ENCODE measurements at places on chromosomes 1 and 21.

DNA sequence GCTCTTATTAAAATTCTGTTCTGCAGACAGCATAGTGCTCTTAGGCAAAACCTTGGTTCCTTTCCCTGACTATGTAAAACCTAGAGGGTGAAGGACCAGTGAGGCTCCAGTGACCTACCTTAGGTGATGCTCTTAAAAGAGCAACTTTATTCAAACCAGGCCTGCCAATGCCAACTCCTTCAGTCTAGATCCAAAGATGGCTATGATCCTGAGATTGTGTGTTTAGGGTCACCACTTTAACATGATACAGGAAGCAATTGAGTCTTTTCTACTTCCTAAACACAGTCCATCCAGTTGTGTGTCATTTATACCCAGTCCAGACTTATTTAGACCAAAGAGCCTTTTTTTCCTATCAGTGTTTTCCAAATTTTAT lies 10.8 kb downstream of the MCL1 start:
- DNase-seq, result no peak

DNA sequence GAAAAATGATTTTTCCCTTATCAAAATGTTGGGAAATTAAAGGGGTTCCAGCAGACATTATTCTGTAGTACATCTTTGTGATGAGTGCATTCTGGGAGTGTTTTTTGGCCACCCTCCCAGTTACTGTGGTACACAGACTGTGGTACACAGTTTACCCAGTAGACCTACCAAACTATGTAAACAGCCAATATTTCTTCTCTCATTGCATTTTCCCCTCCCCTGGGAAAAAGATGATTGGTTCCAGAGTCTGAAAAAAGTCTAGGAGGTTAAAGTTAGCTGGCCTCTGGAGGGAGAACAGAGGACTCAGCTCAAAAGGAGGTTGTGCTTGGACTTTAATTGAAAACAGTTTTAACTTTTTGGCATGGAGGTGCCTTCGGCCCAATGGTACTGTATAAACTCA lies 42.5 kb downstream of the PGM1 start:
- DNase-seq, result no peak

DNA sequence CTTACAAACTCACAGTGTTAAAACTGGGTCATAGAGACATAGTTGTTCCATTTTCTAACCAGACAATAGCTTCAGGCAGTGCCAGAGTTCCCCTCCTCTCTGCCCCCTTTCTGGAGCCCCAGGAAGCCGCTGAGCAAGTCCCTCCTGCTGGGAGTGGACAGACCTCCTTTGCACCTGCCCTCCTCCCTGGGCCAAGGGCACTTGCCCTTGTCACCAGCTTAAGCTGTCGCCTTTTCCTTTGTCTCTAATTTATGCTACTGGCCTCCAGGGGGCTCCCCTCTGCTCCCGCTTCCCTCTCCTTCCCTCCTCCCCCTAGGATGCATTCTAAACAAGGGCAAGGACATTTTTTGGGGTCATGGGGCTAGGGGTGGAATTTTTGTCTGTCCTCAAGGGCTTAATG lies 182.4 kb downstream of the MIS18A start:
- DNase-seq, result no peak

- no peak for DNase-seq
These were observed 73.1 kb downstream of the GREM2 start for GRCh38 chr1:240538776-240539430.

DNA sequence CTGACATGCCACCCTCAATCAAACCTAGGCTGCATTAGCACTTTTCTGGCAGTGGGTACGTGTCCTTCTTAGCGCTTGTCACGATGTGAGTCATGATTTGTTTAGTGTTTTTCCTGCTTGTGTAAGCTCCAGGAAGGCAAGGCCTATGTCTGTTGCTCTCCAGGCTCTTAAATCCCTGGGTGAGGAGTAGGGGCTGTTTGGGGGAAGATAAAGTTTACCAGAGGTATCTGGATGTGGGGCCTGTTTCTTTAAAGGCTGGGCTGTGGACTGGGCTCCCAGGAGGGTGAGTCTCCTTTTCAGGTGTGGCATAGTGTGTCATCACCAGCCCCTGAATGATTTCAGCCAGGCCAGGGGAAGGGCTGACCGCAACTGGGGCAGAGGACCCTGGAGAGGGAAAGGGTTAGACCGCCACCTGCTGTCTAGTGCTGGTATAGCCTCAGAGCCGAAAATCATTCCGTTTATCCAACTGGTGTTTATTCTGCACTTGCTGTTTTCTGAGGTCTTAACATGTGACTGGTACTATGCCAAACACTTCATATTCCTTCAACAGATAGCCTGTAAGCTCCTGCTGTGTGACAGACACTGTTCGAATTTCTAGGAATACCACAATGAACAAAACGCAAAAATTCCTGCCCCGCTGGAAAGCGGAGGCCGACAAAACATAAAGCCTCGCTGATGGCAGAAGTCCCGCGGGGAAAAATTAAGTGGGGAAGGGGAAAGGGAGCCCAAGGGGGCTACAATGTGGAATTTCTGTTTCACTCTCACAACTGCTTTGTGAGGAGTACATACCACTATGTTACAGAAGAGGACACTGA lies 9.7 kb downstream of the SERINC2 start:
- DNase-seq, result no peak

- DNase-seq, result no peak
These were observed 186.1 kb downstream of the TRABD2B start for GRCh38 chr1:47810964-47811682.

DNA sequence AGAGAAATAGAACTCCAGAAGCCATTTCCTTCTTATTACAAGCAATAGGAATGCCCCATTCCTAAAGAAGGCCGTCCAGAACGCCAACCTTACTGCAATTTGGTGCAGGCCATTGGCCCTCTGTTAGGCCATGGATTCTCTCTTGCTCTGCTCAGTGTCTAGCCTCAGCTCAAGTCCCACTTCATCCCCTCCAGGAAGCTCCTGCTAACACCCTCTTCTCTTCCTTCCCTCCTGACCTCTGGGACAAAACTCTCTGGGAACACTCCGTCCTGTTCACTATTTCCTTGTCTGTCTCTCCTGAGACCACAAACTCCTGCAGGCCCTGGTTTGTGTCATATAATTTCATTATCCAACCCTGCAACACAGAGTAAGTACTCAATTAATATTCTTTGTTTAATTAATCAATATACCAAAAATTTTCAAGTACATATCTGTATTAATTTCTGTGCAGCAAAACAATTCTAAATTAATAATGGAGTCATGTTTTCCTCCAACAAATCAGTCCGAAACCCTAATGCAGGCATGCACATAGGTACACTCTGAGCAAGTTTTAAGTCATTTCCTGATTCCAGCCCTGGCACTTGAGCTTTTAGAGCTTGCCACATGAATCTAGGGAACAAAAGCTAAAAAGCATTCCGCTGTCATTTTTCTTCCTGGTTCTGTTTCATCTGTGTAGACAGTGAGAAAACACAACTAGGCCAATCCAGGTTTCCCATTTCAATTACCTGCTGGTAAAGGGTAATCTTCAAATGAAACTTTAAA lies 245.3 kb downstream of the SETD4 start:
- no peak for DNase-seq

- no peak for DNase-seq
These were observed 26.2 kb downstream of the PRDM15 start for GRCh38 chr21:41852929-41853320.

DNA sequence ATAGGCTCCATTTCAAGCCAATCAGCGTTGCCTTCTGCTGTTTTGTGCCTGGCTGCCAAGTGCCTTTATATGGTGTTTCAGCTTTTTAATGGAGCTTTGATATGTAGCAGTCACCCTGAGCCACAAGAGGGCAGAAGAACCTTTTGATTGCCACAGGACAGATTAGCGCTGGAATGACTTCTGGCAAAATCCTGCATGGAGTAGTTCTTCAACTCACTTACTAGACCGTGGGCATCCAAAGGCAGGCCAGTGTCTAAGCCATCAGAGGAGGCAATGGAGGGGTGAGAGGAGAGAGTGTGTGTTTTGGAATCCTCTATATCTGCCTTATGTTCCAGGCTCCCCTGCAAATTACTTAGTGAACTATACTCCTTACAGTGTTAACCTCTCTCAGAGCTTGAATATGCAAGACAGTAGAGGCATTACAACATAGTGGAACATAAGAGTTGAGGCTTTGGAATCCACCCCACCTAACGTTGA lies 56.2 kb downstream of the ST3GAL3 start:
- no peak for DNase-seq

DNA sequence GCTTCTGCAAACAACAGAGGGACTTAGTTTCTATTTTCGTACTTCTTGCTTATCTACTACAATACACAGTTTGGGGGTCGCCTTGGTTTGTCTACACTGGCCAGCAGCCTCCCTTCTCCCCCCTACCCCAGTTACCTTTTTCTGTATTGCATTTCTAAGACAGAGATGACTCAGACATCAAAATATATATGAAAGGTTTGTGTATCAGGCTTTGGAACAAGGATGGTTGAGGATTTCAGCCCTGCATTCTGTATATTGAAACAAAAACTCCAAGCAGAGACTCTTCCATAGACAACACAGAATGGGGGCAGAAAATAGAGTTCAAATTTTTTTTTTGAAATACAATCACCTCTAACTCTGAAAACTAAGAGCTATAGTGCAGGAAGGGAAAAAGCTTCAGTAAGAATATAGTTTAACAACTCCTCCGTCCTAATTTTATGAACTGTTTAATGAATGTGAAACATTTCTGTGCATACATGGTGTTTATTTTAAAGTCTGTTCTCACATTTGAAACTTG lies 1.9 kb downstream of the SAMD13 start:
- no peak for DNase-seq

- no peak for DNase-seq
These were observed 302.3 kb upstream of the NRIP1 start for GRCh38 chr21:15367061-15367626.

GRCh38 chr1:97832481-97832880 lies 88.4 kb downstream of the DPYD start:
- DNase-seq, result no peak

DNA sequence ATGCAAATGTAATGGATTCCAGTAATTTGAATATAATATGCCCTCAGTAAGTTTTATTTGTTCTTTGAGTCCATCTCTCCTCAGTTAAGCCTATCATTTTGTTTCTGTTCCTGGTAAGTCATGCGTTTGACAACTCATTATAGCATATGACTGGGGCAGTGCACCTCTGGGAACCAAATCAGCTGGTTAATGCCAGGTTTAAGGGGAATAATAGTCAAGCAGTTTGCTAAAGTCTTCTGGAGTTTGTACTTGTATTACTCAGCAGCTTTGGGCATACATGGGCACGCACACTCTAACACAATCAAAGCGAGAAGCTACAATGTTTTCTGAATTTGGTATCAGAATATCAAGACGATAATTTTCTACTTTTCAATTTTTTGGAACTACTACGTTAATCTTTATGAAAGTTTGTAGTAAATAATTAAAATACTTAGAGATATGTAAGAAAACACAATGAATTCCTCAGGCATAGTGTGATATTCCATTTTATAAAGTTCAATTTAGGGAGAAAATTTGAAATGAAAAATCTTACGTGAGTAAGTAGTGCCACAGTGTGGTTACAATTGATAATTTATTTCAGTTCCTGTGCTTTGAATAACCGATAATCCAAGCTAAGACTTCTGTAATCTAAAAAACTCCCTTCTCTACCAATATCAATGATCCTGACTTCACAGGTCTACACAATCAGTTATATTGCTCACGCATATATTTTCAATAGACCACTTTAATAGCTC lies 43.8 kb upstream of the KCTD3 start:
- no peak for DNase-seq

GRCh38 chr1:99969260-99969728 lies 502 bp upstream of the SLC35A3 start:
- no peak for DNase-seq

DNA sequence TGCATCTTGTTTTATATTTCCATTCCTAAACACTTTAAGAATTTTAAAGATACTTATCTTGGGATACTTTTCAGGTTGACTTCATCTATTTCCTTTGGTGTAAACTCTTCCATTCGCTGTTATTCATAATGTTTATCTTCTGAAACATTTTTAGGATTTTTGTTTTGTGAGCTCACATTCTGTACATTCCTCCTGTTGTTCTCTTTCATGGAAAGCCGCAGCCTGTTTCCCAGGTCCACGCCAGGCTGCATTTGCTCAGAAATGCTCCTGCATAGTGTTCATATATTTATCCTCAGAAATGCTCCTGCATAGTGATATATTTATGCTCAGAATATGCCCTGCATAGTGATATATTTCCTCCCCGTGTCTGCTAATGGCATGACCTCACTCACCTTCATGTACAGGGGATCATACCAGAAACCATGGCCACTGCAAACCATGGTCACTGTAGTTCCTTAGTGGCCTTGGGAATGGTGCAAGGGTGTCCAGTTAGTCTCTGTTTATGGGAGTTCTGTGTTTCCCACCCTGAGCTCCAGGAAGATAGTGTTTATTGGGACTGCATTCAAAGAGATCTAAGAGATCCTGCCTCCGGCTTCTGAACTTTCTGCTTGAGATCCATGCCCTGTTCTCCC lies 153.9 kb upstream of the GREM2 start:
- DNase-seq, result no peak
